ENCODE measurements at places on chromosomes 3 and 15. TPM values are rescaled to one million over a fixed set of nuclear protein-coding genes. Genes with fewer than 3 reads are reported as not detected.
A peak's percentile ranks its signal among the peaks of the same experiment; 100 is the strongest.

- no peak for DNase-seq
Measured at GRCh38 chr15:78272316-78272715, 8.0 kb downstream of the DNAJA4 start.

- DNase-seq = peak; percentile 27
Measured at GRCh38 chr3:4584456-4585249, 91.5 kb downstream of the ITPR1 start.

DNA sequence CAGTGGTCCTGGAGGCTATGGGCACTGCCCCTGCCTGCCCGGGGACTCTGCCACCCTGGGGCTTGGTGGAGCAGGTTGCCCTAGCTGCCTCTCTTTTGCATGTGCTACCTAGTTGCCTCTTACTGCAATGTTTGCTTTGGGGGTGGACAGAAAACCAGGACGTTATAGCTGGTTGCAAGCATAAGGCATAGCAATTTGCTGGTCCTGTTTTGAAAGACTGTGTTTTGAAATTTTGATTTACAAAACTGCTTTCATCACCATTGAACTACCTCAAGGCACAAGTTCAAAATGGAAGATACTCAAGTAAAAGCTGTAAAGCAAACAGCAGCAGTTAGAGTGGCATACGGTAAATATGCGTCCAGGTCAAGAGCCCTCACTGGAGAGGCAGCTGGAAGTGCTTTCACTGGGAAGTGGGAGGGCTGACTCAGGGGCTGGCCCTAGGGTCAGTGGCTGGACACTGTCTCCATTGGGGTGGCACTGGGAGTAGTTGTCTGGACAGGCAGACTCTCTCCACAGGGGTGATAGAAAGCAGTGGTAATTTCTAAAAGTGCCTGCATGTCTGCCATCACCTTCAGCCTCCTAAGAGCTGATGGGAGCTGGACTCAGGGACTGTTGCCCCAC is 138.1 kb downstream of the CHDH start:
- DNase-seq = no peak

The CP gene
- 85.8 TPM for total RNA-seq

DNA sequence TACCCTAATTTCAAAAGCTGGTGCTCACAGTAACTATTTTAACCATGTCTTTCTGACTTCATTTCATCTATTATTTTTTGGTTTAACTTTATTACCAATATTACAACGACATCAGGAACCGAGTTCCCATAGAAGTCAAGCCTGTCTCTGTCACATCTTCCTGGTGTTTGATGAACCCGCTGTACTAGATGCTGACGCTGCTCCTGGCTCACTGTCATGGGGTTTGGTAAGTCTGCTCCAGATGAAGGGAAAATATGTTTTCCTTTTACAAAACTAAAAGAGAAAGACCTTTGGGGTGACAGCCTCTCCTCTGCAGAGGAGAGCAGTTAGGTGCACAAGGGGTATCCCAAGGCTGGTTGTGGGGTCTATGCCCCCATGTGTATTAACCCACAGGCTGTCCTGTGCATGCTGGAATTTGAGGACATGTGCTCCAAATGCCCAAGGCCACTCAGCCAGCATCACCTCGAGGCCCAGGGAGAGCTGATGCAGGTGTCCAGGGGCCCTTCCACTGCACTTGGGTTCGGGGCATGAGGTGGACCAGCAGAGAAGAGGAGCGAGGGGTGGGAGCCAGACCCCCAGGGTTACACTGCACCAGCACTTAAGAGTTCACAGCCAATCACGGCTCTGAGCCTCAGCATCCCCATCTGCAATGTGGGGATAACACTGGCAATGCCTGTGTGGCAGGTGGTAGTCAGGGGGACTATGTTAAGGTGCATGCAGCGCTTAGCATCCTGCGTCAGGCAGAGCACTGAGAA is 62.2 kb downstream of the ATP10A start:
- DNase-seq = no peak
